ENCODE measurements at places on chromosomes 2 and 18.

- DNase-seq = no peak
Observed at GRCh38 chr2:126720638-126721037, 64.7 kb downstream of the GYPC start.

DNA sequence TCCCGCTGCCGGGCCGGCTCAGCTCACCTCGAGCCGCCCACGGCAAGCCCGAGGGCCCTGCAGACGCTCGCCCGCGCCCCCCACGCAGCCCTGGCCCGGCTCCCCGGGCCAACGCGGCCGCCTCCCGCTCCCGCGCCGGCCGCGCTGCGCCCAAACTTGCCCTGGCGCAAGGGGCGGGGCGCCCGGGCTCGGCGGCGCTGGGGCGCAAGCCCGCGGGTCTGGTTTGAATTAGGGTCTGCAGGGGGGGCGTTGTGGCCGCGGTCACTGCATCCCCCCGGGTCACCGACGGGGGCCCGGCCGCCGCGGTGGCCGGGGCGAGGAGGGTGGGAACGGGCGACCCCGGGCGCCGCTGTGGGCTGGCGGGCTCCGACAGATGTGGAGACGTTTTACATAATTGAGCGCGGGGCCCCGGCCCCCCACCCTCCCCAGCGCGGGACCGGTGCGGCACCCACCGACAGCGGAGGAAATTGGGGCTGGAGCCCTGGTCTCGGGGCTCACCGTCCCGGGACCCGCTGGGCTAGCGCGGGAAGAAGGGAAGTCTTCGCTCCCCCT, 690 bp downstream of the SDC1 start:
- no peak for DNase-seq

- DNase-seq = no peak
Observed at GRCh38 chr2:86044614-86045013, 61.1 kb downstream of the POLR1A start.

DNA sequence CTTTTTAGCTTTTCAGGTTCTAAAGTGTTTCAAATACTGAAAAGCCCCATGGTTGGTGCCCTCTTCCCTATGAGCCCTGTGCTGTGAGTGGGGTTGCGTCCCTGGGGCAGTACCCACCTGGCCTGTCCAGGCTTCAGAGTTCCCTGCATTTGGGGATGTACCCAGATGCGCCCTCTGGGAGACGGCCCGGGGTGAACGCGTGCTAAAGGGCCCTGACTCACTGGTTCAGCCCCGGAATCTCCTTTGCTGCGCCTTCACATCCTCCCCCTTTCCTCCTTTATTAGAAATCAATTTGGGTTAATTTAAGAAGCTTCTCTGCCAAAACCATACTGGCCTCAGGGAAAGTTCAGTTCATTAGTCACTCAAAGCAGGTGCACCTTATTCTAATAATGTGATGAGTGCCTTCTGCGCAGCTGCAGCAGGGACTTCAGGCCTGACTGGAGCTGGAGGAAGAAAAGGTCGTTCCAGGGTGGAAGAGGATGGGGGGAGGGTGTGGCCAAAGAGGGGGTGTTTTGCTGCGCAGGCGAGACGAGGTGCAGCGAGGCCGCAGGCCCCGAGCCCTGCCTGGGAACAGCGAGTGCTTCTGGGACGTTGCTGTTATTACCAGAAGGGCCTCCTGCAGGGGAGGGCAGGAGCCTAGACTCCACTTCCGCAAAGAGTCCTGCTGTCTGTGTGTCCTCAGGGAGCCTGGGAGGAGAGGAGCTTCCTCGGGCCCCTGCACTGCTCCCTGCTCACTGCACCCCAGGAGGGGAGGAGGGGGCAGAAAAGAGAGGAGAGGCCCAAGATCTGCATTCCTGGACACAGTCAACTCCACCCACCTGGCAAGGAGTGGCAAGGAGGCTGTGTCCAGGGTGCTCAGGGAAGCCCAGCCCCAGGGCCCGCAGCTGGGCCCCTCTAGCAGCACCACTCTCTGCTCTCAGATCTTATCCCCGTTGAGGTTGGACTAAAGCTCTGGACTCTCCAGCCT, 223.2 kb upstream of the PXDN start:
- no peak for DNase-seq

- DNase-seq = no peak
Observed at GRCh38 chr2:218880102-218880858, at the start of gene WNT10A. Gene WNT10A, plus strand, starts transcription at chr2:218880852. Its CDS starts 144 bp downstream, at chr2:218880996.

- no peak for DNase-seq
Observed at GRCh38 chr18:79367989-79368388, 27.7 kb upstream of the NFATC1 start.

GRCh38 chr2:46181789-46182530, 115.2 kb upstream of the EPAS1 start:
- DNase-seq = no peak

- no peak for DNase-seq
Observed at GRCh38 chr2:96108151-96108540, 8.2 kb downstream of the ADRA2B start.

Measured in AG10803 (cell line).